ENCODE measurements at places on chromosomes 2 and 18. TPM values are rescaled to one million over a fixed set of nuclear protein-coding genes. Genes with fewer than 3 reads are reported as not detected.

- H3K27ac ChIP-seq: no peak overlapping the region
- DNase-seq: peak; percentile 62
- no peaks in the 10 kb centered on the region for H3K36me3 ChIP-seq
- H3K4me3 ChIP-seq: no peak overlapping the region
- H3K4me1 ChIP-seq: no peaks in the 10 kb centered on the region
- H3K27me3 ChIP-seq: no peaks in the 10 kb centered on the region
Observed at GRCh38 chr2:101038455-101039255, 36.6 kb downstream of the RPL31 start.

GRCh38 chr2:184472481-184472880 lies 125.8 kb upstream of the ZNF804A start:
- no peaks in the 10 kb centered on the region for H3K4me1 ChIP-seq
- H3K27ac ChIP-seq: no peak overlapping the region
- peak; percentile 17 for DNase-seq
- H3K36me3 ChIP-seq: no peaks in the 10 kb centered on the region
- H3K4me3 ChIP-seq: no peak overlapping the region
- H3K27me3 ChIP-seq: no peaks in the 10 kb centered on the region

GRCh38 chr18:50558948-50559751 lies 737 bp upstream of the MAPK4 start:
- peak; percentile 34 for DNase-seq
- peak overlapping the region; percentile 66 for H3K4me3 ChIP-seq
- H3K36me3 ChIP-seq: no peaks in the 10 kb centered on the region
- peaks cover 71% of the 10 kb centered on the region for H3K27me3 ChIP-seq
- no peak overlapping the region for H3K27ac ChIP-seq
- peaks cover 17% of the 10 kb centered on the region for H3K4me1 ChIP-seq

CEP192 gene
- total RNA-seq: 23.3 TPM

- peak overlapping the region; percentile 91 for H3K27ac ChIP-seq
- no peaks in the 10 kb centered on the region for H3K27me3 ChIP-seq
- peak overlapping the region; percentile 89 for H3K4me3 ChIP-seq
- H3K36me3 ChIP-seq: peaks cover 15% of the 10 kb centered on the region
- peaks cover 13% of the 10 kb centered on the region for H3K4me1 ChIP-seq
Observed at GRCh38 chr2:70300771-70301343, 1.0 kb downstream of the FAM136A start.

All from GM23338 (cell line).